CD4-positive, alpha-beta T cell treated with Interleukin-21 for 1 hour (primary cell): ENCODE measurements at places on chromosomes 1 and 21.

DNA sequence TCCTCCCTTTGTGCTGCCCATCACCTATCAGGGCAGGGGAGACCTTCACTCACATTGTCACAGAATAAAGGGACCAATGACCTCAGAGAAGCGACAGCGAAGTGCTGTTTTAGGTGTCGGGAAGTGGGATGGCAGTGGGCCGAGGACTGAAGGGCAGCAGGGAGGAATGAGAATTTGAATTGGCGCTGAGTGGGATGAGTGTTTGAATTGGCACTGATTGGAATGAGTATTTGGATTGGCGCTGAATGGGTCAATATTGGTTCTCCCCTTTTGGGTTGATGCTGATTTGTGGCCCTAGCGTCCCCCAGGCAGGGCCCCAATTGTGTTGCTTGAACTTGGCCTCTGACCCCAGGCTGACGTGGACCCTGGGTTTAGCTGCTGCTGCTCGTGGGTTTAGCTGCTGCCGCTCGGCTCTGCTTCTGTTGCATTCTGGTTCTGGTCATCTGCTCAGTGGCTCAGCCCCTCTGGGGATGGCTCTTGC is 12.4 kb upstream of the UMODL1 start:
- DNase-seq: no peak

- DNase-seq: no peak
Measured at GRCh38 chr1:198774421-198774820, 135.6 kb downstream of the PTPRC start.

GRCh38 chr1:32754317-32755097 is 51.9 kb upstream of the SYNC start:
- peak; percentile 51 for DNase-seq

GRCh38 chr1:16367258-16367967 is 371 bp downstream of the SZRD1 start:
- DNase-seq: peak; percentile 90

DNA sequence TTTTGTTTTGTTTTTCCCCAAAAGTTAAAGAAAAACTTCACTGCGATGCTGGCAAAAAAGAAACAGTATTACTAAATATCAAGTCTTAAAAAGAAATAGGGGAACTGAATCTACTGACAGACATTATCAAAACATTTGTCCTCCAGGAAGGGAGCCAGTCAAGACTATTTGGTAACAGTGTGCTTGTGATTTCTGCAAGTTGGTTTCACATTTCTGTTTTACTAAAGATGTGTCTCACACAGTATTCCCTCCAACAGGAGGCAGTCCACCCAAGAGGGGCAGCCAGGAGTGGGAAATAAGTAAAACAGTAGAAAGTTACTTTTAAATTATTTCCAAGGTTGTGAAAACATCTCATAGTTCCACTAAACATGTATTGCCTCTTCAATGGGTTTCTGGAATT is 74.4 kb upstream of the SDC3 start:
- DNase-seq: no peak

- DNase-seq: peak; percentile 60
Measured at GRCh38 chr1:169044296-169044695, 62.2 kb upstream of the ATP1B1 start.

DNA sequence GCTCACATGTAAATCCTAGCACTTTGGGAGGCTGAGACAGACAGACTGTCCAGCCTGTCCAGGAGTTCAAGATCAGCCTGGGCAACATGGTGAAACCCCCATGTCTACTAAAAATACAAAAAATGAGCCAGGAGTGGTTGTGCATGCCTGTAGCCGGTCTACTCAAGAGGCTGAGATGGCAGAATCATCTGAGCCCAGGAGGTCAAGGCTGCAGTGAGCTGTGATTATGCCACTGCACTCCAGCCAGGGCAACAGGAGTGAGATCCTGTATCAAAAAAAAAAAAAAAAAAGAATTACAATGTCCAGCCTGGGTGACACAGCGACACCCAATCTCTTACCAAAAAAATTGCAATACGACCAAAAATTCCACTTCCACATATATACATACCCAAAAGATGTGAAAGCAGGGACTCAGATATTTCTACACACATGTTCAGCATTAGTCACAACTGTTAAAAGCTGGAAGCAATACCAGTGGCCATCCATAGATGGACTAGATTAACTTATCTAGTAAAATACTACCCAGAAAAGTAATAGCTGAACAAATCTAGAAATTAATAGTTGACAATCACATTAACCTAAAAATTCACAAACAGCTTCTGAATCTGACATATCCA is 49.2 kb downstream of the ASH1L start:
- DNase-seq: no peak

DNA sequence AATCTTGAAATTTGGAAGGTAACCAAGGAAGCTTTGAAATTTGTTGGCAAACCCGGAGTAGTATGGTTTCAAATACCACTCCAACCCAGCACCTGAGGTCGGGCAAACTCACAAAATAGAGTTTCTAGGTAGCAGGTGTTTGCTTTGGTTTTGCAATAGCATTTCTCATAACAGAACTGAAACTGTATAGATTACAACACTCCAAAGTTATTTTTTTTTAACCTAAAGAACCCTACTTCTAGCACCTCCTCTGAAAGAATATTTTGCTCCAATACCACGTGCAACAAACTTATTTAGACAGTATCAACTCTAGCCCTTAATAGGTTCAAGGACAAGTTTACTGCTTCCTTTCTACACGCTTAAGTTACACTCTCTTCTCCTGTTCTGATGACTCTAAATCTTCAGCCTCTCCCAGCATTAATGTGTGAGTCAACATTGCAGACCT is 178.5 kb upstream of the FMN2 start:
- no peak for DNase-seq

DNA sequence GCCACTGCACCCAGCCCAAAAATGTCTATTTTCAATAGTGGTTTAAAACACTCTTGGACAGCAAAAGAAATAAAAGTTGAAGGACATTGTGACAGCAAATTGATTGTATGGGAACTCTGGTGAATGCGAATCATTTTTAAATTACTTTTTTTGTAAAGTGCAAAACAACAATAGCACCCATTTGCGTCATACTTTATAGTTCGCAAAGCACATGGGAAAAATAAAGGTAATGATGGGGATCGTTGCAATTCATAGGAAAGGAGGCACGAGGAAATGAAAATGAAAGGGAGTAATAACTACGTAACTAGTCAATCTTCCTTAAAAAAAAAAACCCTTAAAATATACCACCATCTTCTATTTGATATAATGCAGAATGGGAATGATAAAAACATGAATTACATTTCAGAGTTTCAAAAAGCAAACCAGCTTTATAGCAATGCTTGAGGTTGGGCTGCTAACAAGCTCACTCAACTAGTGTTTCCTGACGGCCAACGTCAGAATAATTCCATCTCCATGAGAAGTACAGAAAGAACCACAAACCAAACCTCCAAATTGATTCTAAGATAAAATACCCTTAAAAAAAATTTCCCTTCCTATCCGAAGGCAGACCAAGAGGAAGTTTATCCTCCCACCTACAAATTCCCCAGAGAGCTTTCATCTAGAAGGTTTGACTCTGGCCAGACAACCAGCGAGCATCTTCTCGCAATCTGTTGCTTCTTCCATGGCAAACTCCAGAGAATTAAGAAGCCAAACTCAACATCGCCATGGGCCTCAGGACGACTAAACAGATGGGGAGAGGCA is at the start of gene EDARADD:
Gene EDARADD (plus strand): TSS at position 606 of the 801 bp plus-strand sequence. CDS start 159 bp downstream, at position 765.
- DNase-seq: peak; percentile 45

GRCh38 chr1:236524895-236525184 is 1.1 kb downstream of the LGALS8 start:
- no peak for DNase-seq

GRCh38 chr1:232600424-232601258 is 29.3 kb downstream of the SIPA1L2 start:
- no peak for DNase-seq

DNA sequence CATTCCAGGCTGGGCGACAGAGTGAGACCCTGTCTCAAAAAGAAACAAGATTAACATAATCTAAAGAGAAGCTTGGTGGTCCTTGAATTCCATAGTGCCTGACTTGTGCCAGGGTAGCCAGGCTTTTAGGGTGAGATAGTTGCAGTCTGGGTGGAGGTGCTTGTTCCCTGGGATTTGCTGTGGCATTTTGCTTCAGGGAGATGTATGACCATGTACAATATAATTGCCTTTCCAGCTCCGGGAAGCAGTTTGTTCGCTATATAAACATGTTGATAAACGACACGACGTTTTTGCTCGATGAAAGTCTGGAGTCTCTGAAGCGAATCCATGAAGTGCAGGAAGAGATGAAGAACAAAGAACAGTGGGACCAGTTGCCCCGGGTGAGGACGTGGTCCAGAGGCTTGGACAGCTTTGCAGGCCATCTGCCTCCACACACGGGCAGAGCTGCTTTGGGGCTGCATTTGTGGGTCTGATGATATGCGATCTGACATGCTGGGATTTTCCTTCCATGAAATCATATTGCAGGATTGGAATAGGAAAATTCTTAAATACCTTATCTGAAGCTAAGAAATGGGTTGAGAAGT is 49.4 kb upstream of the KIF1B start:
- no peak for DNase-seq

- peak; percentile 68 for DNase-seq
Measured at GRCh38 chr1:116574581-116575291, 3.9 kb upstream of the CD58 start.

DNA sequence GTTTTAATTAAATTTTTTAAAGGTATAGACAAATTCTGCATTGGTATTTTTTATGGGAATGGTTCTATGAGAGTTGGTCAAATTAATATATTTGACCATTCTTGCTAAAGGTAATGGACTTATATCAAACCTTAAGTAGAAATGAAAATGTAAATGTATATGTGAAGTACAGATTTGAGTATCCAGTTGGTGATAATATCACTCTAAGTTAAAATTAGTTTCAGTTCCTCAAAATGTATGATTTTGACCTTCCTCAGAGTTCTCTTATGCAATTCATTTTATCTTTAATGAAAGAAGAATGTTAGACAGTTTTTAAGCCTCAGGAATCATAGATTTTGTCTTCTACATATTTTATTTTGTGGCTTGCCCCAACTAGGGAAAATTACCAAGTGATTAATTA is 1291.5 kb upstream of the B3GALT2 start:
- no peak for DNase-seq

DNA sequence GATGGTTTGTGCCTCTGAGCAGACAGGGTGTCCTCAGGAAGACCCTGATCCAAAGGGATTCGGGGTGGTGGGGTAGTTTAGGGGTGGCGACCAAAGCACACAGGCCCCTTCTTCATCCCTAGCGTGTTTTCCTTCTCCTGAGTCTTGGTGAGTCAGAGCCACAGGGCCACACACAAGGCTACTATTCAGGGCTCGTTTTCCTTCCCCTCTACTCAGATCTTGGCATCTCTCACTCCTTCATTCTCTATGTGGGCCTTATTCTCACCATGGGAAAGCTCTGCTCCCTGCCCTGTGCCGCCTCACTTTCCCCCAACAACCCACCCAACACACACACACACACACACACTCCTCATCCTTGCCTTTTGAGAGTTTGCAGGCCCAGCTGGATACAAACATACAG is 43.6 kb upstream of the WNT2B start:
- no peak for DNase-seq

GRCh38 chr1:208043691-208044181 is 132.8 kb upstream of the CD34 start:
- DNase-seq: no peak

GRCh38 chr1:174008979-174009378 is 13.2 kb downstream of the RC3H1 start:
- no peak for DNase-seq

DNA sequence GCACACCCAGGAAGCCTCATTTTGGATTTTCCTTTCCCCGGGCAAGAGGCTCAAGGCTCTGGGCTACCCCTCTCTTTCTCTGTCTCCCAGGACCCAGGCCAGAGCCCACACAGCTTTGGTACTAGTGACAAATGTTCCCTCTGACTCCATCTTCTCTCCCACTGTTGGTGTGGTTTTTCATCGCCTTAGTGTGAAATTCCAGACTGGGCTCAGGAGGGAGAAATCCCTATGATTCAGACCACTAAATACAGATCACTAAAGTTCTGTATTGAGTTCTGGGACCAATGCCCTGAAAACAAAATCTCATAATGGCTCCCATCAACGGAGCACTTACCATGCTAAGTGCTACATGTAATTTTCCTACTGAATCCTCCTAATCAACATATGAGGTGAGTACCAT is 26.1 kb downstream of the IQGAP3 start:
- no peak for DNase-seq

- DNase-seq: no peak
Measured at GRCh38 chr1:23402286-23403037, 22.1 kb downstream of the TCEA3 start.

GRCh38 chr1:150881331-150882070 is 5.1 kb upstream of the ARNT start:
- DNase-seq: no peak

GRCh38 chr1:76140227-76140626 is 65.7 kb downstream of the ST6GALNAC3 start:
- DNase-seq: no peak

DNA sequence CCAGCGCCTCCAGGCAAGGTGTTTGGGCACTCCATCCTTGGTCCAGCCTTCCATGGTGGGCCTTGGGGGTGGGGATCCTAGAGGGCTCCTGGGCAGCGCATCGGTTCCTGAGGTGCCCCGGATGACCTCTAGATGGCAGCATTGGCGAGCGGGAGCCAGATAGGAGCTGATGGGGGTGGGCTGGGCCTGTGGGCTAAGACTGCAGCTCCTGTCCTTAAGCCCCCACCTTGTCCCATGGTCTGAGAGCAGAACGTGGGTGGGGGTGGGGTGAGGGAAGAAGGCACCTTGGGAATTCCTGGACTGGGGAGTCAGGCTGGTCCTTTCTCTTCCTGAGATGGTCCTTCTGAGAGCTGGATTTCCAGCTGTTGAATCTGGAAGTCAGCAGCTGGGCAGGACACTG is 93.4 kb upstream of the CSF3R start:
- peak; percentile 37 for DNase-seq

GRCh38 chr1:198699167-198700015 is 60.6 kb downstream of the PTPRC start:
- DNase-seq: peak; percentile 75

DNA sequence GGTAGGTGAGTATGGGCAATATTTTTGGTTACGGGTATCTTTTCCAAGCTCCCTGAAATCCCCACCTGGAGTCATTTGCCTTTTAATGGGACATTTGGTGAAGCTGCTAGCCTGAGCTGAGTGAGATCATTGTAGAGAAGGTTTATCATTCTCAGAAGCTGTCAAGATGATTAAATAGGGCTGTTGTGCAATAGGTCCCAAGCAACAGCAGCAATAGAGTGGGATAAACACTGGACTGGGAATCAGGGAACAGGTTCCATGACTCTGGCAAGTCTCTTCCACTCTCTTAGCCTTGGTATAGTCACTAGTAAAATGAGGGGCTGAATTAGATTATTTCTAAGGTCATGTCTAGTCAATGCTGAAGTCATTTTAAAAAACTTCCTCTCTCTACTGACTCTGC is 30.3 kb upstream of the FAM78B start:
- DNase-seq: no peak

DNA sequence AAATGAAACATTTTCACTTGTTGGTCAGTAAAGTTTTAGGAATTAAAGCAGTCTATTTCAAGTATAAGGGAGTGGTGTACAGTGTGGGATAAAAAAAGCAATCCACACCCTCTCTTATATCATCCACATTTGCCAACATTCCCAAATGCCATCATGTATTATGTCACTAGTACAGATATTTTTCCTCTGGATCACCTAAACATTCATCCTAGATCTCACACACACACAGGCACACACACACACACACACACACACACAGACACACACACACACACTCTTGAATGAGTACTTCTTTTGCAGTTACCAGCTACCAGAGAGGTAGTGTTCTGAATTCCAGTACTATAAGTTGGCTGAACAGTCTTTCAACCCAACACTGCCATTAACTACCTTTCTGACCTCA is 1369.1 kb upstream of the ADGRL4 start:
- no peak for DNase-seq
